ENCODE measurements at places on chromosomes 7 and 10.
A peak's percentile ranks its signal among the peaks of the same experiment; 100 is the strongest.

- no peak for DNase-seq
Measured at GRCh38 chr10:114188900-114189299, 9.7 kb downstream of the TDRD1 start.

- no peak for DNase-seq
Measured at GRCh38 chr10:50335397-50335796, 84.1 kb upstream of the ASAH2 start.

DNA sequence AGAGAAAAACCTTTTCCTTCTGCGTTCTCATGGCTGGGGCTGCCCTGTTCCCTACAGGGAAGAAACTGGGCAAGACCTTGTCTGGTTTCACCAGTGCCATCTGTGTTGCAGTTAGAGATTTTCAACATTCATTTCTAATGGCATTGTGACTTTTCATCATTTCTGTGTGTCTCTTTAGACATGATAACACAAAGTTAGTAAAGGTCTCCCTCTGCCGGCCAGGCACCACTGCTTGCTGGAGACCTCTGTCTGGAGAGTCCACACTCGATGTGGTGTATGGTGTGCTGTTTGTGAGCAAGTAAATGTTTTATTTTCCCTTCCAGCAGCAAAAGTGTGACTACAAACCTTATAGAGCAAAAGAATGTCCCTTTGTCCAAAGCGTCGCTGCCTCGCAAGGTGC is 213.5 kb downstream of the PAXIP1 start:
- no peak for DNase-seq

GRCh38 chr10:48399056-48399541 is 92.6 kb downstream of the MAPK8 start:
- no peak for DNase-seq

DNA sequence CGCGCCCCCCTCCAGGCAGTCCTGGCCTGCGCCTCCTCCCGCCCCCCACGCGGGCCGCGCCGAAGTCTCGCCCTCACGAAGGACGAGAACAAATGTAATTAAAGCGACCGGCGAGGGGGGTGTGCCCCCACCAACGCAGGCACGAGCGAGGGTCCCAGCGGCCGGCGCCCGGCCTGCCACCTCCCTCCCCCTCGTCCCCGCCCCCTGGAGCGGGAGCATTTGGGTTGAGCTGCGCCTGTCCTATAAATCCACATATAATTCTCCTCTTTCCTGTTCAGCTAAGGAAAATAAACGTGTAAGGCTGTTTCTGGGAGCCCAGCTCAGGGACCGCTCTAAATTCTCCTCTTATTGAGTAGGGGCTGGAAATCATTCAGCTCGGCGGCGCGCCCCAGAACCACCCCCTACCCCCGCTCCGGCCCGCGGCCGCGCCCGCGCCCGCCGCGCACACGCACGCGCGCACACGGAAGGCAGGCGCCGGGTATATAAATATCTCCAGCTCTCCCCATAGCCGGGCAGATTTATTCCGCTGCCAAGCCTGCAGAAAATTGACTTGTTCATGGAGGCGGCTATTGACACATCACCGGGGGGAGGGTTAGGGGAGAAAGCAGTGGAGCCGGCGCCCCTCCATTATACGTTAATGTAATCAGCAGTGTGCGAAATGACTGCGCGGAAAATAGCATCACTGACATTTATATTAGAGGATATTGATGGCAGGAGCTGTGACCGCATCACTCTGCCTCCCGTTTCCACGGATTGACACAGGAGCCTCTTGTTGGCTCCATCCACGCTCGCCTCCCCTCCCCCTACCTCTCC is 61.6 kb upstream of the BTRC start:
- DNase-seq = no peak

DNA sequence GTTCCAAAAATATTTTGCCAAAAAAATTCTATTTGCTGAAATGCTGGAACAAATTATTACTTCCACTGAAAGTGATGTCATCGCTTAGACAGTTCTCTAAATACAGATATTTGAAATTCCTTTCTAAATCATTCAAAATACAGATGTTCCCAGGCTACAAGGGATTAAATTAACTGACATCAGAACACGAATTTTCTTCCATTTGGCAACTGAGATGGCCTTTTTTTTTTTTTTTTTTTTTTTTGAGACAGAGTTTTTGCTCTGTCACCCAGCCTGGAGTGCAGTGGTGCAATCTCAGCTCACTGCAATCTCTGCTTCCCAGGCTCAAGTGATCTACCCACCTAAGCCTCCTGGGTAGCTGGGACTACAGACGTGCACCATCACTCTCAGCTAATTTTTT is 57.0 kb downstream of the P4HA1 start:
- no peak for DNase-seq

GRCh38 chr7:28573651-28574301 is 161.5 kb downstream of the CREB5 start:
- DNase-seq = no peak

DNA sequence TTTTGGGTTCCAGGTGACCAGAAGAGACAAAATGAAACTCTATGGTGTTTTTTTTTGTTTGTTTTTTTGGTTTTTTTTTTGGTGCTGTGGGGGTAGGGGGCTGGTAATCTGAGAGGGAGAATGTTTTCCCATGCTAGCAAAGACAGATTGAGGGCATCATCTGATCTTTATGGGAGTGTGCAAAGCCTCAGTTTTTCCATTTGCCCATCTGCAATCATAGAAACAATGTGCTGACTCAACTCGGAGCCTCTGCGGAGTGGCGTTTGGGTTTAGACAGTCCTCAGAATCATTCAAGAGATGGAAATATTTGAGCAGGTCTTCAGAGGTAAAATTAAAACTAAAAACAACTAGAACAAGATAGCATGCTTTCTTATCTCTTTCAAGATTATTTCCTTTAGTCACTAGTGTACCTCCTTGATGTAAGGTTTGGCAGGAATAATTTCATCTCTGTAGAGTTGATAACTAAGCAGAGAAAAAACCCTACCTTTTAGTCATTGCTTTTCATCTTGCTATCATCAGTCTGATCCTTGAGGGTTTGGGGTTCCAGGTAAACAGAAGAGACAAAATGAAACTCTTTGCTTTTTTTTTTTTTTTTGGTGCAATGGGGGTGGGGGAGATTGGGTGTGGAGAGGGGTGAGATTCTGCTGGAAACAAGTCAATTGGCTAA is 18.0 kb downstream of the CNNM2 start:
- no peak for DNase-seq

- no peak for DNase-seq
Measured at GRCh38 chr10:97016728-97017473, 168.9 kb downstream of the SLIT1 start.

DNA sequence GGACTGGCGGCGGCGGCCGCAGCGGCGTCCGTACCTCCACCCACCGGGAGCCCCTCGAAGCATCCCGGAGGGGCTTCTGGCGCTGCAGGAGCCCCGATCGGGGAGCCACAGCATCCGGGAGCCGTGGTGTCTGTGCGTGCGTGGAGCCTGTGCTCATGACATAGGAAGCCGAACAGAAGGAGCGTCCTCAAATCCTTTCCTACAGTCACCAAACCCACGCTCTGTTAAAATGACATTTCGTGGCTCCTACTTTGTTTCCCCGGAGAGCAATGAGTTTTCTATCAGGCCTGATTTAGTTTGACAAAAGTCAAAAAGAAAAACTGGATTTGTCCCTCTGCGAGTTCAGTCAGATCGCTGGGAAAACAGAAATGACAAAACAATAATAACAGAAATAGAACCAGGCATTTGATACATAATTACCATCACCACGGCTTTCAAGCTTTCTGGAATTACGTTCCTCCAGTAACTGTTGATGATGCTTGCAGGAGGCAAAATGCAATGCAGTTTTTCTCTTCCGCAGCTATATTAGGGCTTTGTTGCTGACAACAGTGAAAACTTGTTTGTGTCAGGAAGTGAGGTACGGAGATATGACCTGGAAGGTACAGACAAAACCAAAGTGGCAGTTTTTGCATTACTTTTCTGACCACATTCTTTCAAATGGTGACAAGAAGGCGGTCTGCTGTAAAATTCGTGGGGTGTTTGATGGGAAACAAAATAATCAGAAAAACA is 219.3 kb upstream of the MKLN1 start:
- DNase-seq = no peak

DNA sequence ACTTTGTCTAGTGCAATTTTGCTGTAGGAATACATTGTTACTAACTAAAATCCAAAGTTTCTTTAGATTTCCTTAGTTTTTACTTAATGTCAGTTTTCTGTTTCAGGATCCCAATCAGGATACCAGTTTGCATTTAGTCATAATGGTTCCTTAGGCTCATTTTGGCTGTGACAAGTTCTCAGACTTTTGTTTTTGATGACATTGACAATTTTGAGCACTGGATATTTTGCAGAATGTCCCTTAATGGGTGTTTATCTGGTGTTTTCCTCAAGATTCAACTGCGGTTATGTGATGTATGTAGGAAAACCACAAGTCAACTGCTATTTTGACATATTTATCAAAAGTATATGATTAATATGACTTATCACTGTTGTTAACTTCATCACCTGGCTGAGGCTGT is 482.6 kb downstream of the PCDH15 start:
- no peak for DNase-seq

DNA sequence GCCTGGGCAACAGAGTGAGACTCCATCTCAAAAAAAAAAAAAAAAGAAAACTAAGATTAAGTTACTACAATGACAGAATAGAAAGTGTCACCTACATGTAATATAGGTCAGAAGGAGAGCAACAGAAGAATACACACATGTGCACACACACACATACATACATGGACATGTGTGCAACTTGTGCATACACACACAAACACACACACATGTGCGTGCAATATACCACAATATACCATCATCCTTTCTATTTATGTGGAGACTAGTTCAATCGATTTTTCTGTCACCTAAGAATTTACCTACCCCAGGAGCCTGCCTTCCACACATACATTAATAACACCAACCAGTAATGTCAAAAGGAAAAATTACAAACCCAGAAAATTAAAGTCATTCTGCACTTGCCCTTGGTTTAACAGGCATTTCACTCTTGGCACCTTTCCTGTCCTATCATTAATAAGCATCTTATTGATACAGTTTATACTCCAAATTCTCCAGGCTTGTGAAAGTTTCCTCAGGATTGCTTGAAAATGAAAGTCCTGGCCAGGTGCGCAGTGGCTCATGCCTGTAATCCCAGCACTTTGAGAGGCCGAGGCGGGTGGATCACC is 2.5 kb downstream of the PNLIPRP1 start:
- no peak for DNase-seq

- peak; percentile 96 for DNase-seq
Measured at GRCh38 chr10:93458821-93459257, 23.3 kb downstream of the MYOF start.

Measured in esophagus muscularis mucosa (tissue), 4 donors.